ENCODE measurements at places on chromosomes 11 and 22. TPM values are rescaled to one million over a fixed set of nuclear protein-coding genes. Genes with fewer than 3 reads are reported as not detected.

DNA sequence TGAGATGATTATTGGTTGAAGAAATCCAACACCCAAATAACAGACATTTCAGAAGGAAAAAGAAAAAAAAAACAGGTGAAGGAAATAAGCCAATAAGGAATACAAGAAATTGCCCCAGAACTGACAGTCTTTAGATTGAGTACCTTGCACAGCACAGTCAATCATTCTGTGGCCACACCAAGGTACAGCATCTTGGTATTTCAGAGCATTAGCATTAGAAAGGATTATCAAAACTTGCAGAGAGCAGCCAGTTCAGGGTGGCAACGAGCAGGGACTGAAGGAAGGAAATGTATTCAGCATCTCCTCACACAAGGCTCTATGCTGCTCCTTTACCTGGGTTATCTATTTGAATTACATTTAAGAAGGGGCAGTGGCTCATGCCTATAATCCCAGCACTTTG, 2.1 kb downstream of the ADA2 start:
- DNase-seq: no peak

GRCh38 chr11:19820100-19820499, 107.5 kb downstream of the NAV2 start:
- no peak for DNase-seq

DNA sequence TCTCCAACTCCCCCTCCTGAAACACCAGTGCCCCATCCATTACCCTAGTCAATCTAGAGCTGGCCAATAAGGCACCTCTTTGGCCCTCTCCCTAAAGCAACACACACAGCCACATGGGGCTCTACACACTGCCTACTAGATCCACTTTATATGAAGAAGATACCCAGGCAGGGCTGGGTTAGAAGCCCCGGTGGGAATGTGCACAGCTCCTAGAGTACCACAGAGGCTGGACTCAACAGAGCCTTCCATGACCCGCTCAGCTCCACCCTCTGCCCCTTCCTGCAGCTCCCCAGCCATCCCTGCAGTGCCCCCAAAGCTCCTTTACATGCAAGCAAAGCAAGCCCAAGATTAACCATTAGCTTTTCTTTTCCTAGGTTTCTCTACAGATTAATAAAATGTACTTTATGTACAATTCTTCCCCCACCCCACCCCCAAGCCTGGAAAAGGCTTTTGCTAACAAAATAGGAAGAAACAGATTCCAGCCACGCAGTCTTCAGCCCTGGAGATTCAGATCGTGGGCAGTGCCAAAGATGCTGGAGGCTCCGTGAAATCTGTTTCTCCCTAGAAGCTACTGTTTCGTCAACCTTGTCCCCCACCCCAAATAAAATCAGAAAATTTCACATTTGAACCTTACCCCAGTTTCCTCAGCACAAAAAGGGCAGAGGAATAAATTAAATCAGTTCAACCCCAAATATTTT, 51.8 kb downstream of the IGSF9B start:
- no peak for DNase-seq

GRCh38 chr11:82775736-82776346, 42.2 kb upstream of the FAM181B start:
- peak; percentile 18 for DNase-seq

DNA sequence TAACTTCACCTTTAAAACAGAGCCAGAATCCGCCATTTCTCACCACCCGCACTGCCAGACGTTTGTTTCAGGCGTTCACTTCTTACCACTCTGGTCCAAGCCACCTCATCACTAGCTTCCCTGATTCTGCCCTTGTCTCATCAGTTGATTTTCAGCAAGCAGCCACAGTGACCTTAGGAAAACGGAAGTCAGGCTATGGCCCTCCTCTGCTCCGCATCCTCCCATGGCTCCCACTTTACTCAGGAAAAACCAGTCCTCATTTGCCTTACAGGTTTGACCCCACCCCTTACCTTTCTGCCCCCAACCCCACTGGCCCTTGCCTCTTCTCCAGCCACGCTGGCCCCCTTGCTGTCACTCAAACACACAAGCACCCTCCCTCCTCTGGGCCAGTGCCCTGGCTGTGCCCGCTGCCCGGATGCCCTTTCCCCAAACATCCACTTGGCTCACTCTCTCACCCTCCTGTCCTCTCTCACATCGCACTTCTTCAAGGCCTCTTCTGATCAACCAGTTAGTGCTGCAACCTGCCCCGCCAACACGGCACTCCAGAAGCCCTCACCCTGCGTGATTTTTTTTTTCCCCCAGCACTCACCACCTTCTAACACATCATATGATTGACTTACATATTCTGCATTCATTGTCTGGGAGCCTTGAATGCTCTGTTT, 18.9 kb downstream of the TPST2 start:
- no peak for DNase-seq

GRCh38 chr11:34495724-34496377, 17.7 kb downstream of the ELF5 start:
- DNase-seq: no peak

DNA sequence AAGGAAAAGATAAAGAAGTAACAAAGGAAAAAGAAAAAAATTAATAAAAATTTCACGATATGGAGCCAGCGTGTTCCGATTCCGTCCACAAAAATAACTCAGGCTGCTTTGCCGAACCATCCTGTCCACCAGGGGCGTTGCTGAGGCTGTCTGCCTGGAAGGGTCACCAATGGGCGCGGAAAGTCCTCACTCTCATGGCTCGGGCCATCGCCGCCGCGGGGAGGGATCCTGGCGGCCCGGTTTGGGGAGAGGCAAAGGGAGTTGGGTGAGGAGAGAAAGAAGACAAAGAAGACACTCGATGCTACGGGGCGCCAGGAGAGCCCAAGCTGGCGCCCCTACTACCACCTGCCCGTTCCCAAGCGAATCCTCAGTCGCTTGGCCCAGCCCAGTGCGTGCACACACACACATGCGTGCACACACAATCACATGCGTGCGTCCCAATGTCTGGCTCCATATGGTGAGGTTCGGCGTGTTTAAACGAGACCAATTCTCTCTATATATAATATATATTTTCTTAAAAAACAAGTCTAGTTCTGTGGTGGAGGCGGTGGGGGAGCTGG, 5.6 kb upstream of the PYGM start:
- DNase-seq: no peak

DNA sequence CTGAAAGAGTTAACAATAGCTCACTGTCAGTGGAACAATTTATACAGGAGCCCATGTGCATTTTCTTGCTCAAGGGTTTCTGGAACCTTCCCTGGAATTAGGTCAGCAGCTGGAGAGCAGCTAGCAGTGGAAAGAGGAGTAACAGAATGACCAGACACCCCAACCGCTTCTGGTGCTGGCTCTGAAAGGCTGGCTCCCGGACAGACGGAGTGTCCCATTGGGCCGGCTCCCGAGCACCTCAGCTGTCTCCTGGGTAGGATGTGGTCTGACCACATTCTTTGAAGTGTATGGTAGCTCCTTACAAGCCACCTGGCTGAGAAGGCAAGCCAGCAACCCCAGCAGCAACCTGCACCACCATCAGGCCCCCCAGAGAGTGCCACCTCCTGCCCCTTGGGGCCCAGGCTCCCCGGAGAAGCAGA, 44.7 kb downstream of the ABTB2 start:
- DNase-seq: peak; percentile 54

DNA sequence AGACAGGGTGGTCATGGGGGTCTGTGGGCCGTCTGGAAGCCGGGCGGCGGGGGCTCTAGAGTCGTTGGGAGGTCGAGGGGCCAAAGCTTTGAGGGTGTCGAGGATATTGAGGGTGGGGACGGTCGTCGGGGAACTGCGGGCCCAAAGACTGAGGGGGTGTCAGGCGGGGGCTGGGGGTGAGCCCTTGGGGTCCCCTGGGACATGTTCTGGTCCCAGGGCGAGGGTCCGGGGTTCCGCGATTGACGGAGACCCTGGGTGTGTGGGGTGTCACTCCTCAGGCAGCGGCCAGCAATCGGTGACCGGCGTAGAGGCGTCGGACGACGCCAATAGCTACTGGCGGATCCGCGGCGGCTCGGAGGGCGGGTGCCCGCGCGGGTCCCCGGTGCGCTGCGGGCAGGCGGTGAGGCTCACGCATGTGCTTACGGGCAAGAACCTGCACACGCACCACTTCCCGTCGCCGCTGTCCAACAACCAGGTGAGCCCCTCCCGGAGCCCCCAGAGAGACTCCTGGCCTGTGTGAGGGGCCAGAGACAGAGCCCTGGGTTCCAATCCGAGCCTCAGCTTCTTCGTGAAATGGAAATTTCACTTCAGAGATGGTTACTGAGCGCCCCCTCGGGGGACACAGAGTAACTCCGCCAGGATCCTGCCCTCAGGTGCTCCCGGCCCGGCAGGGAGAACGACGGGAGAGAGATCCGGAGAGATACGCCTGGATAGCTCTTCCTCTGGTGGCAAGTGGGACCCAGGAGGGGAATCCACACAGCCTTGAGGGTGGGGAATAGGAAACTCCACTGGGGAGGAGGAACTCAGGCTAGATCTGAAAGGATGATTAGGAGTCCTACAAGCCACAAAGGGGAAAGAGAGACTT, 714 bp downstream of the SDF2L1 start:
- DNase-seq: no peak

- no peak for DNase-seq
These were observed 14.3 kb downstream of the TCIRG1 start for GRCh38 chr11:68053117-68053516.

GRCh38 chr11:3738723-3739122, 58.6 kb downstream of the NUP98 start:
- DNase-seq: no peak

DNA sequence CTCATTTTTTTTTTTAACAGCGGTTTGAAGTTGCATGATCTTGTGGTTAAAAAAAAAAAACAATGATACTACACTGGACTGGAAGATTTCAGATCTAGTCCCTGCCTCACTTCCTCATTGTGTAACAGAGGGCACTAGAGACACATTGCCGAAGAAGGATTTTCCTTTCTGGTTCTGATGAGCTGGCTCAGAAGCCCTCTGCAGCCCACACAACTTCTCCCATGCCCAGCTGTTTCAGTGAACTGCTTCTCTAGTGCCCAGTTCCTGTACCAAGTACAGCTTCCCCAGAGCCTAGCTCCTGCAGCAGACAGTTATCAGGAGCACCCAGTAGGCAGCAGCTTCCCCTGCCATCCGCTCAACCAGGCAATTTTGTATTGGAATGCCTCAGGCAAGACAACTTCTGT, 29.5 kb upstream of the ANO5 start:
- DNase-seq: no peak

- DNase-seq: no peak
These were observed 34.3 kb downstream of the ETS1 start for GRCh38 chr11:128552783-128553661.

GRCh38 chr11:20027556-20028013, 132.7 kb downstream of the DBX1 start:
- no peak for DNase-seq

GRCh38 chr11:13776134-13776815, 107.8 kb downstream of the FAR1 start:
- no peak for DNase-seq

- no peak for DNase-seq
These were observed 193.0 kb downstream of the MSANTD4 start for GRCh38 chr11:105829084-105829483.

- no peak for DNase-seq
These were observed 69.3 kb downstream of the LRP5 start for GRCh38 chr11:68381716-68382115.

The CREB3L1 gene
- 2.2 TPM for polyA plus RNA-seq

The TSKU gene
- polyA plus RNA-seq: 11.8 TPM

The MSANTD4 gene
- 7.9 TPM for polyA plus RNA-seq

The OR10W1 gene
- 0.02 TPM for polyA plus RNA-seq

The IRF7 gene
- 102 TPM for polyA plus RNA-seq

The KIF18A gene
- polyA plus RNA-seq: 2.3 TPM

The DBX1 gene
- not detected for polyA plus RNA-seq

The KDM4E gene
- not detected for polyA plus RNA-seq

The CELSR1 gene
- polyA plus RNA-seq: 9.4 TPM

The OR52H1 gene
- polyA plus RNA-seq: not detected

The SGSM1 gene
- 0.71 TPM for polyA plus RNA-seq
